Heart left ventricle (tissue), 16 donors: ENCODE measurements at places on chromosomes 2 and 18. TPM values are rescaled to one million over a fixed set of nuclear protein-coding genes. Genes with fewer than 3 reads are reported as not detected.

DNA sequence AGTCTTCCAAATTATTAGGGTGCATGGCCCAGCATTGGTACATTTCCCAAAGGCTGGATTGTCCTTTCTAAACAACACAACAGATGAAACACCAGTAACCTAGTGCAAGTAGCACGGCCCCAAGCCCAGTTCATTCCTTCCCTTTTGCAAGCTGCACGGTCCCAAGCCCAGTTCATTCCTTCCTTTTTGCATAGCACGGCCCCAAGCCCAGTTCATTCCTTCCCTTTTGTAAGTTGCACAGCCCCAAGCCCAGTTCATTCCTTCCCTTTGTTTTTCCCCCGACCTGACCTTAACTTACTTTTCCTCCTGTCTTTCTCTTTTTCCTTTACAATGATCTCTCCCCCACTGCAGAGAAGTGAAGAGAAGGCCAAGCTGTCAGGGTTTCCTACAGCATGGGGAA, 60.9 kb downstream of the C18orf63 start:
- no peak for DNase-seq
- H3K4me3 ChIP-seq: no peak overlapping the region
- H3K36me3 ChIP-seq: no peaks in the 10 kb centered on the region
- H3K27ac ChIP-seq: no peak overlapping the region

DNA sequence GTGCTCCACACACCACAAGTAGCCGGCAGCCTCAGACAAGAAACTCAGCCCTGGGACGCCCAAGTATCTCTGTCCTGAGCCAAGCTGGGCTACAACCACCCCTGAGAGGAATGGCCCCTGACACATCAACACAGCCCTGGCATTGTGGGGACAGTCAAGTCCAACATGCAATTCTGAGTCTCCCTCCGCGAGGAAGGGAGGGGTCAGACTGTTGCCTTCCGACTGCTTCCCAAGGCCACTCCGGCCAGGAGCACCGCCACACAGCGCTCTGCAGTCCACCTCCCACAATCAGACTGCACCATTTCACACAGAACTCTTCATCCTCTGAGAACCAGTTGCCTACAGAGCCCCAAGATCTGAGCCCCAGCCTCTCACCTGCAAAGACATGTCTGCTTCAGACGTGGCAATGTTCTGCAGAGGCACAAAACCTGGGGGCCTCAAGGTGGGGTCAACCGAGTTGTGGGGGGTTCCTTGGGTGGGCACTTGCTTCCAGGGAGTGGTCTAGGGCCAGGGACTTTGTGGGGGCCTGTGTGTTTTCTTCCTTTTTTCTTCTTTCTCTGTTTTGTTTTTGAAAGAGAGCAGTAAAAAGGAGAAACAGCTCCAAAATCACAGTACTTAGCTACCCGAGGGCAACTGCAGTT, 76.7 kb upstream of the SALL3 start:
- no peak overlapping the region for H3K4me3 ChIP-seq
- DNase-seq: no peak
- H3K4me1 ChIP-seq: no peaks in the 10 kb centered on the region
- H3K27me3 ChIP-seq: peaks cover 8% of the 10 kb centered on the region
- H3K27ac ChIP-seq: no peak overlapping the region
- H3K36me3 ChIP-seq: no peaks in the 10 kb centered on the region

- H3K36me3 ChIP-seq: no peaks in the 10 kb centered on the region
- H3K27me3 ChIP-seq: no peaks in the 10 kb centered on the region
- peak overlapping the region; percentile 94 for H3K27ac ChIP-seq
- peaks cover 66% of the 10 kb centered on the region for H3K4me1 ChIP-seq
- DNase-seq: peak; percentile 70
- H3K4me3 ChIP-seq: peak overlapping the region; percentile 97
These were observed 2.1 kb downstream of the HADHB start for GRCh38 chr2:26246818-26247217.

IL36RN gene
- total RNA-seq: not detected

GRCh38 chr2:64913357-64913869, 75.8 kb upstream of the SLC1A4 start:
- H3K36me3 ChIP-seq: no peaks in the 10 kb centered on the region
- H3K4me1 ChIP-seq: no peaks in the 10 kb centered on the region
- H3K4me3 ChIP-seq: no peak overlapping the region
- no peak overlapping the region for H3K27ac ChIP-seq

PSMA8 gene
- not detected for total RNA-seq

DNA sequence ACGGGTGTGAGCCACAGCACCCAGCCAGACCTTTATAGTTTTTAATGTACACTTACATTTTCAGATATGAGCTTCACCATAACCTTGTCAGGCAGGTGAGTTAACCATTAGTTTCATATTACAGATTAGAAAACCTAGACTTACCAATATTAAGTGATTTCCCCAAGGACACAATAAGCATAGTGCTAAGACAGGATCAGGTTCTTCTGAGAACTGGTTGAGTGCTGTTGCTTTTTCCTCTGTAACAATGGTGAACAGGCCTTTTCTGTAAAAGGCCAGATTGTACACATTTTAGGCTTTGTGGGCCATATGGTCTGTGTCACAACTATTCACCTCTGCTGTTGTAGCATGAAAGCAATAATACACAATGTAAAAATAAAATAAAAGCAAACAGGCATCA, 332.0 kb downstream of the PIK3C3 start:
- H3K4me1 ChIP-seq: peaks cover 3% of the 10 kb centered on the region
- DNase-seq: no peak
- H3K27ac ChIP-seq: no peak overlapping the region
- H3K27me3 ChIP-seq: no peaks in the 10 kb centered on the region
- H3K36me3 ChIP-seq: no peaks in the 10 kb centered on the region
- H3K4me3 ChIP-seq: no peak overlapping the region

KLHL30 gene
- total RNA-seq: 43.7 TPM

GRCh38 chr18:77065221-77065981, 67.2 kb downstream of the MBP start:
- peak overlapping the region; percentile 30 for H3K27ac ChIP-seq
- H3K4me1 ChIP-seq: no peaks in the 10 kb centered on the region
- H3K27me3 ChIP-seq: no peaks in the 10 kb centered on the region
- peak; percentile 66 for DNase-seq
- no peak overlapping the region for H3K4me3 ChIP-seq
- H3K36me3 ChIP-seq: peaks cover 3% of the 10 kb centered on the region

SP110 gene
- 7.8 TPM for total RNA-seq

- H3K27ac ChIP-seq: no peak overlapping the region
- no peak for DNase-seq
- H3K4me1 ChIP-seq: peaks cover 21% of the 10 kb centered on the region
- H3K4me3 ChIP-seq: no peak overlapping the region
- no peaks in the 10 kb centered on the region for H3K27me3 ChIP-seq
- H3K36me3 ChIP-seq: no peaks in the 10 kb centered on the region
These were observed 92.6 kb downstream of the VAPA start for GRCh38 chr18:10006311-10006893.

CD28 gene
- 0.67 TPM for total RNA-seq

DNA sequence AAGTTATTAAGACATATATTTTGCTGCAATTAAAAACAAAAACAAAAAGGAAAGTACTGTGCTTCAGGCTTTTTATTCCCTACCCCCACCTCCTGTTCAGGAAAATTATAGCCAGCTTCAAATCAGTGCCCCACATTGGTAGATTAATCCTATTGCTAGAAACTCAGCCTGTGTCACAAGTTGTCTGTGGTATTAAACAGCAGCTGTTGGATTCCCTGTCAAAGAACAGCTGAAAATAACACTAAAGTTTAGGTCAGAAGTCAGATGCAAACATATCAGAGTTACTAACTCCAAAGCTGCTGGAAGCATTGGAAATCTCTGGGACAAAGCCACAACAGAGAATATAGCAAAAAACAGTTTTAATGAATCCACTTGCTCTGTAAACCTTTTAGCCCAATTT, 818 bp upstream of the CCDC141 start:
- DNase-seq: no peak
- H3K4me1 ChIP-seq: peaks cover 24% of the 10 kb centered on the region
- H3K27me3 ChIP-seq: no peaks in the 10 kb centered on the region
- H3K27ac ChIP-seq: peak overlapping the region; percentile 69
- H3K4me3 ChIP-seq: peak overlapping the region; percentile 56
- no peaks in the 10 kb centered on the region for H3K36me3 ChIP-seq

C1QL2 gene
- total RNA-seq: not detected

- no peaks in the 10 kb centered on the region for H3K27me3 ChIP-seq
- H3K4me3 ChIP-seq: no peak overlapping the region
- no peak for DNase-seq
- H3K27ac ChIP-seq: no peak overlapping the region
- peaks cover 3% of the 10 kb centered on the region for H3K4me1 ChIP-seq
- no peaks in the 10 kb centered on the region for H3K36me3 ChIP-seq
These were observed 22.4 kb upstream of the PMAIP1 start for GRCh38 chr18:59877361-59877760.

- peak overlapping the region; percentile 92 for H3K27ac ChIP-seq
- peaks cover 21% of the 10 kb centered on the region for H3K4me1 ChIP-seq
- no peak for DNase-seq
- H3K27me3 ChIP-seq: no peaks in the 10 kb centered on the region
These were observed 1.6 kb downstream of the COX7A2L start for GRCh38 chr2:42359304-42359964.

- H3K4me1 ChIP-seq: peaks cover 2% of the 10 kb centered on the region
- no peak for DNase-seq
- H3K27ac ChIP-seq: no peak overlapping the region
- no peak overlapping the region for H3K4me3 ChIP-seq
- no peaks in the 10 kb centered on the region for H3K36me3 ChIP-seq
- H3K27me3 ChIP-seq: no peaks in the 10 kb centered on the region
These were observed 14.5 kb downstream of the CERS6 start for GRCh38 chr2:168470320-168471162.

- H3K27me3 ChIP-seq: no peaks in the 10 kb centered on the region
- H3K27ac ChIP-seq: no peak overlapping the region
- no peaks in the 10 kb centered on the region for H3K36me3 ChIP-seq
- peaks cover 17% of the 10 kb centered on the region for H3K4me1 ChIP-seq
- H3K4me3 ChIP-seq: no peak overlapping the region
These were observed 217.7 kb downstream of the TNS1 start for GRCh38 chr2:217784996-217785543.

DNA sequence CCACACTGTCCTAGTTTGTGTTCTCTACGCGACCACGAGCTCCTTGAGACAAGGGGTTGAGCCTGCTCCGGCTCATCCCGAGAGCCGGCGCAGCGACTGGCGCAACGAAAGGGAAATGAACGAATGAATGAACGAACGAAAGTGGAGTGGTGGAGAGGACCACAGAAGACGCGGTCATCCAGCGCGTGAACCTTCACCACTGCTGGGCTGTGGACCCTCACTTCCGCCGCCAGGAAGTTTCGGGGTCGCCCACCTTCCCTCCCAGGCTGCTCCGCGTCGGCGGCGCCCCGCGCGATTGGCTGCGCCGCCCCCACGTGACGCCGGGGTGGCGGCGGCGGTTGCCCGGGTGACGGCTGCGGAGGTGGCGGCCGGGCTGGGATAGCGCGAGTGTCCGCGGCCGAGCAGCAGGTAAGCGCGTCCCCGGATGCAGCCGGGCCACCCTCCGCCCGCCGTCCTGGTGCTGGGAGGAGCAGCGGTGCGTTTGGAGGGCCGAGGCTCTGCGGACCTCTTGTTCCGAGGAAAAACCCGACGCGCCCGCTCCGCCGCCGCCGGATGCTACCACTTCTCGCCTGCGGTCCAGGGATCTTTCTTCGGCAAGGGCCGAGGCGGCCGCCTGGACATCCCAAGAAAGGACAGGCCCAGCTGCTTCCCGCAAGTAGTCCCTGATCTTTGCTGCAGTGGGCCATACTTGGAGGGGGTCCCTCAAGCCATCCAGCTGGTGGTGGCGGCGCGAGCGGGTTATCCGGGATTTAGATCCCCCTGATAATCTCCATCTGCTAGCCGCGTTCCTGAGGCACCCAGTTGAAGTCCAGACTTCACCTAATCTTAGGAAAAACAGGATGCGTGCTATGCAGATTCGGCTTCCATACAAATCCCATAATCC, at the start of gene ARMC9:
TSS of gene ARMC9 (plus strand) at position 341 of the 883 bp plus-strand sequence. CDS start 7,608 bp downstream, outside the sequence.
- H3K36me3 ChIP-seq: no peaks in the 10 kb centered on the region
- no peaks in the 10 kb centered on the region for H3K27me3 ChIP-seq
- peak; percentile 70 for DNase-seq

SULT1C4 gene
- total RNA-seq: 4.1 TPM

DNA sequence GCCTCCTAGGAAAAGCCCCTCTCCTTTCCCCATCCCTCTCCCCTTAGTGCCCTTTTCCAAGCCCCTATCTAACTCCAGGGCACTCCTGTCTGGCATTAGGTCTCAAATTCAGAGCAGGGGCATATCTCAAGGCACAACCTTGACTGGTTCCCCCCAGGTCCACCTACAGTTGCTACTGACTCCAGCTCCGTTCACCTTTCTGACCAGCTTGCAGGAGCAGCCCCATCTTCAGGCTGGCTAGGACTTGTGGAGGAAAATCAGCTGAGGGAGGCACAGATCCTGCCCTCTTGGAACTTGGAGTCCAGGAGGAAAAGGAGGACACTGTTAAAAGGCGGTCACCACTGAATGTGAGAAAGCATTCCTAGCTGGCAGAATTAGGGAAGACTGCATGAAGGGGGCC, 152.4 kb downstream of the ZFP36L2 start:
- DNase-seq: no peak
- H3K4me3 ChIP-seq: no peak overlapping the region
- no peaks in the 10 kb centered on the region for H3K27me3 ChIP-seq
- peaks cover 78% of the 10 kb centered on the region for H3K4me1 ChIP-seq
- H3K27ac ChIP-seq: peak overlapping the region; percentile 93

DNA sequence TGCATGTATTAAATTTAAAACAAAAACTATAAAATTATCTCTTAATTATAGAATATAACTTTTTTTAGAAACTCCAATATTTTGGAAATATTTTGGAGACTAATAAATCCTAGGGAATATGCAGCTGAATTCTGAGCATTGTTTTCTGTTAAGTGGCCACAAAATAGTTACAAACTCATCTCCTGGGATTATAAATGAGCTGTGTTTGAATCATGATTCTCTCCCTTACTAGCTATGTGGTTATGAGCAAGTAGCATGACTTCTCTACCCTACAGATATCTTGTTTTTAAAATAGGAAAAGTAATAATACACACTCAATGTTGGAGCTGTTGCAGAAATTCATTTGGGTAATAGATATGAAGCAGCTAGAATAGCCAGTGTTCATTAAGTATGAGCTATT, 137.9 kb upstream of the ITGA4 start:
- DNase-seq: no peak
- H3K27ac ChIP-seq: no peak overlapping the region
- no peak overlapping the region for H3K4me3 ChIP-seq
- H3K4me1 ChIP-seq: no peaks in the 10 kb centered on the region

TUBA4B gene
- total RNA-seq: not detected

- H3K4me3 ChIP-seq: no peak overlapping the region
- H3K27ac ChIP-seq: peak overlapping the region; percentile 17
- peaks cover 35% of the 10 kb centered on the region for H3K4me1 ChIP-seq
- H3K27me3 ChIP-seq: no peaks in the 10 kb centered on the region
- DNase-seq: no peak
These were observed 68.2 kb downstream of the ASAP2 start for GRCh38 chr2:9274701-9275343.

DNA sequence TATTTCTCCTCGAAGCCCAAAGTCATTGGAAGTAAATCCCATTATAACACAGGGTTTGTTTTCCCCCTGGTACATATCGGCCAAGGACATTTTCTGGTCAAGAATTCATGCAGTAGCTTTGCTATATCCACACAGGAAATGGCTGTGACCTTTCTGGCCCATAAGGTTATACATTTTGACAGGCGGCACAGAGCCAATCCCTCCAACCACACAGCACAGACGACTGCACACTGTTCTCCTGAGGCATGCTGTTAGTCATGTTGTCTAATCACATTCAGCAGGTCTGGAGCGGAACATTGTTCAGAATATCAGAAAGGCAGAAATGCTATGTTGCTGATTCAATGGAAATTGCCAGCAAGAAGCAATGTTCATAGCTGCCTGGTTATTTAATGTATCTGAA, 742.3 kb upstream of the SLC8A1 start:
- H3K4me3 ChIP-seq: no peak overlapping the region
- no peaks in the 10 kb centered on the region for H3K36me3 ChIP-seq
- no peak overlapping the region for H3K27ac ChIP-seq
- peaks cover 9% of the 10 kb centered on the region for H3K4me1 ChIP-seq
